ENCODE measurements at places on chromosomes 4 and X.
A peak's percentile ranks its signal among the peaks of the same experiment; 100 is the strongest.

GRCh38 chr4:158681629-158682028, 9.5 kb downstream of the ETFDH start:
- DNase-seq, result no peak

DNA sequence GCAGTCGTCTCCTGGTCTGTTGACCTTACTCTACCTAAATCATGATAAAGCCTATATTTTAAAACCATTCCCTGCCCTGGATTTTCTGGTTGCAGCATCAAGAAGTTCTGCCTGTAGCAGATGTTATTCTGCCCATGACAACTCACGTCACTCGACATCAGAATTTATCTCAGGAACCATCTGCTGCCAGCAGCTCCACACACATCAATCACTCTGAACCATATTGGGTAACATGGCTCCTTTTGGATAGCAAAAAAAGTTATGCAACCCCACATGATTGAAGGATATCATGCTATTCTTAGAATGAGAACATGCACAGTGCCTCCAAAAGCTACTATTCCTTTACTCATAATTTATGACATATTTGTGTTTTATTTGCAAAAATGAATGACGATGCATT, 341.4 kb downstream of the DHRSX start:
- no peak for DNase-seq

GRCh38 chr4:134708026-134708425, 506.4 kb upstream of the PABPC4L start:
- DNase-seq, result no peak

- no peak for DNase-seq
Measured at GRCh38 chr4:119130365-119131065, 5.1 kb upstream of the MYOZ2 start.

DNA sequence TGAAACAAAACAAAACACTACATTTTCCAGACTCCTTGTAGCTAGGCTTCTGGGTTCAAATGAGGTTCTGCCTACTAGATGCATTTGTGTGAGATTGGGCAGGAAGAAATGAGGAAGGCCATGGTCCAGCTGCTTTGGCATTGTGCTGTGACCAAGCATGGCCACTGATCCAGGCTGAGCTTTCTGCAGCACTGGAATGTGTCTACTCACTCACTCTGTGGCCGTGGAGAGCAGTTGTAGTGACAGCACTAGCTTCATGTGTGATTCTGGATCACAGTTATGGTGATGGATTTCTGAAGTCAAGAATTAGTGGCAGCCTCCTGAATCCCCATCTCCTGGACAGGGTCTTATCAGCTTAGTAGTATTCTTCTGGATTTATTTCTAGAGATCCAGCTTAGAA, 358.9 kb downstream of the GPAT3 start:
- DNase-seq, result no peak

- DNase-seq, result peak; percentile 92
Measured at GRCh38 chr4:186726426-186727168, 2.9 kb upstream of the FAT1 start.

DNA sequence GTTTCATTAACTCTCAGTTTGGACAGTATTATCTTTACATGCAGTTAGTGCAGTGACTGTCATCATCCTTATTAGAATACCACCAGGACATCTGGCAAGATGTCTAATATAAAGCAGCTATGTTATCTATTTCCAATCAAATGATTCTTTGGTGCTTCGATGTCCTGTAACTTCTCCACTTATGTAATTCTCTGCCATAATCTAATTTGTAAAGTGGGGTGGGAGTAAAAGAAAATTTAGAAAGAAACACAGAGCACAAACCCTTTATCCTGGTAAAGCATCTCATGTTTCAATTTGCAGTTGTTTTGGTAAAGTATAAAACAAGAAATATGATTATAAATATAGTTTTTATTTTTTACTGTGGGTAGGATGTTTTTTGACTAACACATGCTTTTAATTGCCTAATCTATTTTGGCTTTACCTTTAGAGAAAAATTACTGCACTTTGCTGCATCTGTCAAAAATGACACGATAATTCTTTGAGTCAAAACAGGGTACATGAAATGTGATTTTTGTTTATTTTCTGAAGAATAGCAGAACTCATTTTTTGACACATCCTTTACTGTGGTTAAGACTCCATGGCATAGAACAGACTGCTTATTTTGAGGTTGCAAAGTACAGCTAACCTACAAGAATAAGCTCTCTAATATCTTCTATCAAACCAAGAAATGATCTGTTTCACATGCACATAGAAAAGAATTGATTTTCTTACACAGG, 382.9 kb downstream of the RPA4 start:
- no peak for DNase-seq

DNA sequence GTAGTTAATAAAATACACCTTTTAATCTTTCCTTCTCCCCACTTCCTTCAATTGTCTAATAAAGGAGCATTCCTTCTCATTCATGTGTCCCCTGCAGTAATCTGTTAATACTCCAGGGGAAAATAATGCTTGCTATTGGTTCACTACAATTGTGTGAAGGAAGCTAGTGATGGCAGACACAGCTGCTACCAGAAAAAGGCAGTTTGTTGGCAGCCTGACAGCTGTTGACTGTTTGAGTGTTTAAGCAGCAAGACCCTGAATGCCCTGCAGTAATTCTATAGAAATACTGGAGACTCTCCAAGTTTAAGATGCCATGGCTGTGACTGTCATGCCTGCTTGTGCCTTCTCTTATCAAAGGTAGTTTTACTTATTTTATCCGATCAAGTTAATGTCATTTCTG, 359.5 kb downstream of the C4orf33 start:
- DNase-seq, result peak; percentile 85

- no peak for DNase-seq
Measured at GRCh38 chr4:147336252-147336651, 144.6 kb upstream of the EDNRA start.

GRCh38 chr4:877502-877901, 51.6 kb upstream of the CPLX1 start:
- no peak for DNase-seq

GRCh38 chrX:10095698-10096432, 60.9 kb upstream of the CLCN4 start:
- DNase-seq, result no peak

GRCh38 chrX:23840674-23841073, 57.7 kb downstream of the SAT1 start:
- DNase-seq, result no peak

GRCh38 chrX:632366-633042, 1.9 kb downstream of the SHOX start:
- DNase-seq, result peak; percentile 59

- DNase-seq, result no peak
Measured at GRCh38 chr4:169199184-169199583, 71.6 kb downstream of the SH3RF1 start.

GRCh38 chrX:3244955-3245354, 101.5 kb downstream of the MXRA5 start:
- no peak for DNase-seq

DNA sequence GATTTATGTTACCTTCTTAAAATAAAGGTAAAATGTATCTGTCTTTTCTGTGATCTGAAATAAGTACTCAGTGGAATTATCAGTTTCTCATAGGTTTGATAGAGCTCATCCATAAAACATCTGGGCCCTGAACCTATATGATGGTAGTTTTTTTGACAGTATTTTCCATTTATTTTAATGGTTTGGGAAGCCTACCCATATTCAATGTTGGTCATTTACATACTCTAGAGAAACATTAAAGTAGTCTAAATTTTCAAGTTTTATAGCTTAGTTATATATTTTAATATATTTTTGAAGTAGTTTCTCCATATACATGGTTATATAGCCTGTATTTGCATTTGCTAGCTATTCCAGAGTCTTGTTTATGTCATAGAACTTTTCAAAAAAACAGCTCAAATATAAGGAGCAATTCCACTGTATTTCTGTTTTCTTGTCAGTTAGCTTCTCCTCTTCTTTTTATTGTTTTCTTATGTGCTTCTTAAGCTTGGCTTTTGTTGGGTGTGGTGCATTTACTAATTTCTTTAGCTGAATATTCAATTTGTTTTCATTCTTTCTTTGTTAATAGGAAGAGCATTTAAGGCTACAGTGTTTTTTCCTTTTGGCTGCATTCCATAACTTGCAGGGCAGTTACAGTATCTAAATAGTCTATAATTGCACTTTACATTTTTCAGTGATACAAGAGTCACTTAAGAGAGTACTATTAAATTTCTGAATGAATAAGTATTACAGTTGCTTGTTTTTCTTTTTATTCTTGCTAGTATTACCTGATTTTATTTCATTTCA, 181.4 kb downstream of the DKK2 start:
- peak; percentile 27 for DNase-seq

DNA sequence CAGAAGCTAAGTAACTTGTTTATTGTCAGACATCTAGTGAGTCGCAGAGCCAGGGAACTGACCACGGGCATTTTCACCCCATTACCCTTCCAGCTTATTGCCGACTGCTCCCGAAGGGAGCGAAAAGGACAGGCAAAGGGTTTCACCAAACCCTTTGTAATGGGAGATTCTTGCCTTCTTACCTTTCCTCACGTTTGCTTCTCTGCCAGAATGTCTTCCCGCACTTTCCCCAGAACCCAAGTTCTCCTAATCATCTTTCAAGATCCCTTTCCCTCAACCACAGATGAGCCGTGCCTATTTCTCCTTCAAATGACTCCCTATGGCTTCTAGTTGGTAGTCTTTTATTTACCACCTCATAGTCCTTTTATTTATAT, 520 bp upstream of the SRP72 start:
- DNase-seq, result peak; percentile 28

GRCh38 chr4:48129307-48130014, 4.6 kb downstream of the TXK start:
- DNase-seq, result no peak

DNA sequence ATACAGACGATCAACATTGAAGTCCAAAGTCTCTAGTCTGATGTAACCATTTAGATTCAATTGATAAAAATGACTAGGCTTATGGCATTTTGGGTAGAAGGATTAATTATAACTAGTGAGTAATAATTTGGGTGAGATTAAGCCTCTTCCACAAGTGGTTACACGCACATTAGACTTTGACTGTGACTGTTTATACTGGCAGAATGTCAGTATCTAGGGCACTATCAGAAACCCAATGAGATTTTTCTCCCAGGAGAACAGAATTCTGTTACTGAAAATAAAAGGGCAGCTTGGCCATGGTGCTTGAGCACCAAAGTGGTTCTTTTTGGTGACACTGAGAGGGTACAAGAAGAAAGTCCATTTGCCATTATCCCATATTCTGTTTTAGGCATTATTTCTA, 3.3 kb downstream of the PLS3 start:
- no peak for DNase-seq

- peak; percentile 19 for DNase-seq
Measured at GRCh38 chr4:24519649-24520048, 64.7 kb downstream of the DHX15 start.

GRCh38 chr4:128837679-128838078, 28.2 kb downstream of the JADE1 start:
- no peak for DNase-seq

- DNase-seq, result no peak
Measured at GRCh38 chr4:138602664-138603063, 360.5 kb upstream of the SLC7A11 start.

DNA sequence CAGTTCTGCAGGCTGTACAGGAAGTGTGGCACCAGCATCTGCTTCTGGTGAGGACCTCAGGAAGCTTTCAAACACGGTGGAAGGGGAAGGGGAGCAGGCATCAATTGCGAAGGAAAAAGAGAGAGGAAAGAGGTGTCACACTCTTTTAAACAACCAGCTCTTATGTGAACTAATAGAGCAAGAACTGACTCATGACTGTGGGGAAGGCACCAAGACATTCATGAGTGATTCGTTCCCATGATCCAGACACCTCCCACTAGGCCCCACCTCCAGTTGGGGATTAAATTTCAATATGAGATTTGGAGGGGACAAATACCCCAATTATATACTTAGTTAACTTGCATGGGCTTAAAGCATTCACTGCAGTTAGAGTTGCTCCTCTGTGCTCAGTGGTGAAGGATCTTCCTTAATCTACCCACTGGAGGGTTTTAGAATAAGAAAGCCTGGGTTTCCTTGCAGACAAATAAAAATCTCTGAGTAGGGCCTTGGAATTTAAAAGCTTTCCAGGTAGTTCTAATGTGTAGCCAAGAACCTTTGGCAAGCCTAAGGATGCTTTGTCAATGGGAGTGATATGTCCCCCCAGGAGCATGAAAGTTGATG, 60.0 kb downstream of the SYNPO2 start:
- DNase-seq, result no peak

- no peak for DNase-seq
Measured at GRCh38 chr4:133584714-133585113, 435.6 kb downstream of the PCDH10 start.

- no peak for DNase-seq
Measured at GRCh38 chr4:108601532-108601931, 18.8 kb upstream of the RPL34 start.

DNA sequence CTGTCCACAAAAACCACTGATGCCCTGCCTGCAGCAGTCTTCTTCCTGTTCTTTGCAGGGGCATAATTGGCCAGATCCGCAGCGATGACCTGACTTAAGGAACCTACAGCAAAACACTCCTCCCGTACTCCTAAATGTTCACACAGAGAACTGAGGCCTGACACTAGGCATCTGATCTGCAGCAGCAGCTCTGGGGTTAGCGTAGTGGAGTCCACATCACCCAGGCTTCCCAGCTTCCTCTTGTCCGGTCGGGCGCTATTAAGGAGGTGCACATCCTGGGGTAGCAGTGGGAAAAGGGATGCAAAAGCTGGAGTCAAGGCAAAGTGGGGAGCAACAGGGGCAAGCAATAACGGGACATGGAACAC, 758 bp downstream of the SCFD2 start:
- DNase-seq, result peak; percentile 9

- DNase-seq, result no peak
Measured at GRCh38 chrX:41001327-41001726, 83.9 kb upstream of the USP9X start.

DNA sequence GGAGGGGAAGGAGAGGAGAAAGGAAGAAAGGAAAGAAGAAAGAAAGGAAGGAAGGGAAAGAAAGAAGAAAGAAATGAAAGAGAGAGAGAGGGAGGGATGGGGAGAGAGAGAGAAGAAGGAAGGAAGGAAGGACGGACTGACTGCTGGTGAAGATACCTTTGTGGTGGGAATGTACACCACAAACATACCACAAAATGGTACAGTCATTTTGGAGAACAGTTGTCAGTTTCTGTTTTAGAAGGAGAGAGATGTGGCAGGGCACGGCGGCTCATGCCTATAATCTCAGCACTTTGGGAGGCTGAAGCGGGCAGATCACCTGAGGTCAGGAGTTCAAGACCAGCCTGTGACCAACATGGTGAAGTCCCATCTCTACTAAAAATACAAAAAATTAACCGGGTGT, 40.0 kb upstream of the SHISA3 start:
- DNase-seq, result no peak

DNA sequence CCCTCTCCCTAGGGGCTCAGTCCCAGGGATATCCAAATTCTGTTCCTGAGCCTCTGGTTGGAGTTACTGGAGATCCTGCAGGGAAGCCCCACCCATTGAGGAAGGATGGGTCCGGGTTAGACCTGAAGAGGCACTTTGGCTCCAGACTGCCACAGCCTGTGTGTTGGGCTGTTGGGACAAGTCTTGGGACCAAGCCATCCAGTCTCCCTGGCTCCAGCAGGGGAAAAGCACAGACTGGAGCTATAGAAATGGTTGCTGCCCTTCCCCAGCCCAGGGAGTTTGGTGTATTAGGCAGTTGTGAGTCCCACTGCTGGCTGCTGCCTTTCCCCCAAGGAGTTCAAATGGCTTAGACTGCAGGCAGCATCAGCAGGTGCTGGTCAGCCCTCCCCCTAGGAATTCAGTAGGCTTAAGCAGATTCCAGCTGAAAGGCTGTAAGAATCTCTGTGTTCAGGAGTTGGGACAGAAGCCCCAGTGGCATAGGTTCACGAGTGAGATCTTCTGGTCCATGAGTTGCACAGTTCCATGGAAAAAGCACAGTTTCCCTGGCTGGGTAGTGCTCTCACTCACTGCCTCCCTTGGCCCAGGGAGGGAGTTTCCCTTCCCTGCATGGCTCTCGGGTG, 344.0 kb upstream of the EPHA5 start:
- DNase-seq, result no peak

- DNase-seq, result no peak
Measured at GRCh38 chrX:38108364-38108763, 102.0 kb downstream of the SYTL5 start.
